Suppressor macrophage treated with lipopolysaccharide for 4 hours (primary cell): ENCODE measurements at places on chromosomes 16 and 17.

GRCh38 chr17:48611681-48612455 is 1.1 kb upstream of the HOXB7 start:
- peak; percentile 25 for DNase-seq

GRCh38 chr16:68366062-68366461 is 55.2 kb downstream of the PRMT7 start:
- no peak for DNase-seq

GRCh38 chr16:24748242-24748641 is 18.8 kb downstream of the TNRC6A start:
- DNase-seq = peak; percentile 65

GRCh38 chr16:336269-336668 is 16.3 kb downstream of the AXIN1 start:
- peak; percentile 39 for DNase-seq

- DNase-seq = no peak
Observed at GRCh38 chr16:79182616-79183015, 417.9 kb downstream of the MAF start.

GRCh38 chr16:57452021-57452420 is 4.7 kb downstream of the COQ9 start:
- no peak for DNase-seq

DNA sequence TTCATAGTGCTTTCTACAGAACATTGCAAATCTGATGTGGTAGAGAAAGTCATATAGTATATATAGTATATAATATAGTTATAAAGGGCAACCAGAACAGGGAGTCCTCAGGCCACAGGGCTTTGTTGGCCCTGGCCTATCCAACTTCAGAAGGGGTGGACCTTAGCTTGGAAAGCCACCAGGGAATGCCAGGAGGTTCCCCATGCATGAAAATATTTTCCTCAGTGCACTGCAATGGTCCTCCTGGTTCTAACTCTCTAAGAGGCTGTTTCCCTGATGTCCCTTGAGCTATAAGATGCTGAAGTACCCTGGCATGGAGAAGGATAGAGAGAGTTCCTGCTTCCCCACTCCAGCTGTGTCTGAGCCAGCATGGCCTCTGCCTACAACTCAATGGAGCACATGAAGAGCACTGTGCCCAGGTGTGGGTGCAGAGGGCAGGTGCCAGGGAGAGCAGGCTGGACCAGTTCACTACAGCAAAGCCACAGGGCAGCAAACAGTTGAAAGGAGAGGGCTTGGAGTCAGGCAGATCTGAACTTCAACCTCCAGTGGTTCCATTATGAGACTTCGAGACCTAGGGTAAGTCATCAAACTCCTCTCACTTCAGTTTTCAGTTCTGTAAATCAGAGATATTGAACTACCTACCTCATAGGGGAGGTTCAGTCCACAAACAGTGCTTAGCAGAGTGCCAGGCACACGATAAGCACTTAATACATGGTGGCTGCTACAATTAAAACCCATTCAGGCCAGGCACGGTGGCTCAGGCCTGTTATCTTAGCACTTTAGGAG is 183.1 kb downstream of the SALL1 start:
- no peak for DNase-seq

DNA sequence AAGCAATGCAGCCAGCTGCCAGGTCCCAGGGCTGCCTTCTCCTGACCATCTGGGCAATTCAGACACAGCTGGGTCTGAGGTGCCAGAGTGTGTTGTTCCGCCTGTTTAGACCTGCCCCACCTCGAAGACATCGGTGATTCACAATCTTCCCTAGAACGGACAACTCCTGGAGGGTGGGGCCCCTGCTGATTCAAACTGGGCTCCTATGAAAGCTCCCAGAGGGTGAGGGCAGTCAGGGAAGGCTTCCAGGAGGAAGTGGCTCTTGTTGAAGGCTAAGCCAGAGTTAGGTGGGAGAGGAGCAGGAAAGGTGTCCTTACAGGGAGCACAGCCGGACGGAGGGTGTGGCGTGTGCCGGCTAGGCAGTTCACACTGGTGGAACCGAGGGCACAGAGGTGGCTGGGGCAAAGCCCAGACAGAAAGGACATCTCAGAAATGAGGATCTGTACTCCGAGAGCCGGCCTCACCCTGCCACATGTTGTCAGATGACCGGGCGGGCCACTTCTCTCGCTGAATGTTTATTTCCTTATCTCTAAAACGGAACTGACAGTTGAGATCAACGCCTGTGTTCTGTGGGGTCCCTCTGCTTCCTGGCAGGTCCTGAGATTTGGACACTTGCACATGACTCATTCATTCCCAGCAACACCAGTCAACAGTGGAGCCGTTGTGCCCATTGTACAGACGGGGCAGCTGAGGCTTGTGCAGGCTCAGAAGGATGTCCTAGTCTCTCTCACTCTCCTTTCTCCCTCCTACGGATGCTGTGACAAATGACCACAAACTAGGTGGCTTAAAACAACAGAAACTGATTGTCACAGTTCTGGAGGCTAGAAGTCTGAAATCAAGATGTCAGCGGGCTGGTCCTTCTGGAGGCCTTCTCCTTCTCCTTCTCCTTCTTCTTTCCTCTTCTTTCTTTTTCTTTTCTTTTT is 26.9 kb upstream of the LITAF start:
- DNase-seq = peak; percentile 95

DNA sequence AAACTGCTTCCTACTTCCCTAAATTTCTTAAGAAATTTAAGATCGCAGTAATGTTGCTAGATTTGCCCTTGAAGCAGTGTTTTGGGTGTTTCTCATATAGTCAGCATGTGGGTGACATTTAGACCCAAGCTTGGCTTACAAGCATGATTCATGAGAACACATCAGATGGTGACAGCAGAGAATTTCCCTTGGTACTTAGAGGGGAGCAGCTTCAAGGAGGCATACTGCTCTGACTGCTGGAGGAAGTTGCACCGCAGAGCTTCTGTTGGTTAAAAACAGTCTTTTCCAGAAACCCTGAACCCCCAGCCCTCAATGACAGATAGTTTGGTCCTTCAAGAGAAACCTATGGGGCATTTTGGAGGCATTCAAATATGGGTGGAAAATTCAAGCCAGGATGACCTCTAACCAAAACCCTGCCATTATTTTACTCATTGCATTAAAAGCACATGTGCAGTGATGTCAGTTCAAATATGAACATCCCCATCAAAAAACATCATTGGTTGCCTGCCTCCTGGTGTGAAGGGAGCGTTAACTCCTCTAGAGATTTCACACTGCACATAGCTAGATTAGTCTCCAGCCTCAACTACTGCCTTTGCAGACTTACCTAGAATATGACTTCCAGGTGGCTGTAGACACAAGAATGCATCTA is 201.5 kb upstream of the CACNG5 start:
- peak; percentile 91 for DNase-seq

DNA sequence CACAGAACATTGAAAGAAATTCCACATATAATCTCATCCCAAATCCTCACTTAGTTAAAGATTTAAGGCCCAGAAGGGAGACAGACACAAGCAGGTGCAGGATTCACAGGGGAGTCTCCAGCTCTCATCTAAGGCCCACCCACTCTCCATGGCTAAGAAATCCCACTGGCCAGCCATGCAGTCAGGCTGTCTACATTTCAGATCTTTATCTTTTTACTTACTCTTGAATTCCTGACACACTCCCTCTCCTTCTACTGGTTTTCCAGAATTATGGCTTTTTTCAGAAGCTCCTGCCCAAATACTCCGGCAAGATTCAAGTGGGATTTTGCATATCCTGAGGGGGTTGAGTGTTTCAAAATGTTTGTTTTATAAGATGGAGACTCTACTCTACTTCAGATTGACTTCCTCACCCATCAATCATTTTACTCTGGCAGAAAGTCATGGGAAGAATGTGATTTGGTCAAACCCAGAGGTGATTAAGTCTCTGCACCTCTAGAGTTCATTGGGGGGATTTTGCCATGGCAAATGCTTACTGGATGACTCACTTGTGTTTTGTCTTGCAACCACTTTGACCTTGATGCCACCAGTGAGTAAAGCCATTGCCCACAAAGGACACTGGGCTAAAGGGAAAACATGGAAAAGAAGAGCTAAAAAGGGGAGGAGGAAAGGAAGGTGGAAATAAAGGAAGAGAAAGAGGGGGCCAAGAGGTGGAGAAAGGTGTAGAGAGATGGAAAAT is 688.8 kb upstream of the SALL1 start:
- no peak for DNase-seq

DNA sequence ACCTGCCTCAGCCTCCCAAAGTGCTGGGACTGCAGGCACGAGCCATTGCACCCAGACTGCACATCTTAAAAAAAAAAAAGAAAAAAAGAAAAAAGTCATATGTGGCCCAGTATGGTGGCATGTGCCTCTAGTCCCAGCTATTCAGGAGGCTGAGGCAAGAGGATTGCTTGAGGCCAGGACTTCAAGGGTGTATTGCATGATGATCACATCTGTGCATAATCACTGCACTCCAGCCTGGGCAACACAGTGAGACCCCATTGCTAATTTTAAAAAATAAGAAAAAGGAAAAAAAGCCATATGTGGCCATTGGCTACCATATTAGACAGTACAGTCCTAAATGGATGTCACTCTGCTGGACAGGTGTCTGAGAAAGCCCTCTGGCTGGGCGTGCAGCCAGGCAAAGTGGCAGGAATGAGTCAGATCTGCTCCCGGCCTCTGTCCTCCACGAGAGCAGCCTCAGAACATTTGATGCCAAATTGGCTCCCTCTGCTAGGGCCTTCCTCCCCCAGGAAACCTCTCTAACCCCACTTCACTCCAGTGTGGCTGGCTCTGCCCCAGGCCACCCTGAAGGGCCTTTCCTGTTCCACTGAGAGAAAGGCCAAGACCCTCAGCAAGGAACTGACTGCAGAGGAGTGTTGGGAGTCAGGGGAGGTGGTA is 14.7 kb downstream of the CA7 start:
- no peak for DNase-seq

DNA sequence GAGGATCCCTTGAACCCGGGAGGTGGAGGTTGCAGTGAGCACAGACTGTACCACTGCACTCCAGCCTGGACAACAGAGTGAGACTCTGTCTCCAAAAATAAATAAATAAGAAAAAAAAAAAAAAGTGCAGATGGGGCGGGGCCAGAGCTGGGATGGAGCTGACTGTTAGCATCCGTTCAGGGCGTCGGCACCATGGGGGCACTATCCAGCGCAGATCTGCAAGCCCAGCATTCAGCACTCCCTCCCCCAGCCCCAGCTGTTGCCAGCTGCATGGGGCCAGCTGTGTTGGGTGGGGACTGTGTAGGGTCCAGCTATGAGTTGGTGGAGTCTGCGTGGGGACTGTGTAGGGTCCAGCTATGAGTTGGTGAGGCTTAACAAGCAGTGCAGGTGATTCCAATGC is 13.3 kb downstream of the GPRC5C start:
- DNase-seq = no peak

- no peak for DNase-seq
Observed at GRCh38 chr17:68246271-68247028, 1.4 kb upstream of the AMZ2 start.

DNA sequence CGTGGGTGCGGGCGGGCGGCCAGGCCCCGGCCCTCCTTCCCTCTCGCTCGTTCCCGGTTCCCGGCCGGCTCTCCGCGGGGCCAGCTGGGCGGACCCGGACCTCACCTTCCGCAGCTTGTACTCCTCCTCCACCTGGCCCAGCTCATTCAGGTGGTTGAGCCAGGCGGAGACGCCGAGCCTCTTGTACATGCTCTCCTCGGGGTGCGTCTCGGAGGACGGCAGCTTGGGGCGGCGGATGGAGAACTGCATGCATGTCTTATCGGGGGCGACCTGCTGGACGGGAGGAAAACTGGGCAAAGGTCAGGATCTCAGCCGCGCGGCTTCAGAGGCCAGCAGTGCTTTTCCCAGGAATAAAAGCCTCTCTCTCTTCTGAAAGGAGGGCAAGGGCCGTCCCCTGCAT is 85.4 kb downstream of the TBC1D16 start:
- DNase-seq = no peak

DNA sequence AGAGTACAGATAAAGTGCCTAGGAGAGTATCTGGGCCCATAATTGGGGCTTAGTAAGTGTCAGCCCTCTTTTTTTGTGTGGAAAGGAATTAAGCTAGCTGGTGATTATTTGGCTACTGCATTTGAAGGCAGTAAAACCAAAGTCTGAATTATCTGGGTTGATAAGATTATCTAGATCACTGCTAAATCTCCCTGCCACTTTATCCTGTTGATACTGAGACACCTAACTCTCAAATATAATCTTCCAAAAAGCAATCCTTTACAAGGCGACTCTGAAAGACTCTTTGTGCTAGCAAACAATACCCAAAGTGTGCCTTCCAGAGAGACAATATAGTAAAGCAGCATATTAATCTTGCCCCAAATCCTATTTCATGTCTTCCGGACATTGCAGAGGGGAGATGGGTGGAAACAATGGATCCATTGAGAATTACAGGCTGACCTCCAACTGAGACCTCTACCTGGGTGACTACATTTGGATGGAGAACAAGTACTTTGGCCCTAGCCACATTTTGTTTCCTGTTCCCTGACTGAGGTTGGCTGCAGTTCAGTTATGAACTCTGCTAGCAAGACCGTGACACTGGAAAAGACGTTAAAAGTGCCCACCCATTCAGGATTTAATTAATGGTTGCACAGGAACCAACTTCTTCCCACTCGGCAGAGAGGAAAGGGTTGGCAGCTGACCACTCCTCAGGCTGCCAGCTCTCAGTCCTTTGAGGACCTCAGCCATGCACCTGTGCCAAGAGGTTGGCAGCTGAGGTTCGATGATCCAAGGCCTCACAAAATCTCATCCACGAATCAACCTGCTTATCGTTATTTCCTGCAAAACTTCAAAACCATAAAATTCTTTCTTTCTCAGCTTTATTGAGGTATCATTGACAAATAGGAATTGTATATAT is 72.6 kb downstream of the SYCE1L start:
- no peak for DNase-seq

DNA sequence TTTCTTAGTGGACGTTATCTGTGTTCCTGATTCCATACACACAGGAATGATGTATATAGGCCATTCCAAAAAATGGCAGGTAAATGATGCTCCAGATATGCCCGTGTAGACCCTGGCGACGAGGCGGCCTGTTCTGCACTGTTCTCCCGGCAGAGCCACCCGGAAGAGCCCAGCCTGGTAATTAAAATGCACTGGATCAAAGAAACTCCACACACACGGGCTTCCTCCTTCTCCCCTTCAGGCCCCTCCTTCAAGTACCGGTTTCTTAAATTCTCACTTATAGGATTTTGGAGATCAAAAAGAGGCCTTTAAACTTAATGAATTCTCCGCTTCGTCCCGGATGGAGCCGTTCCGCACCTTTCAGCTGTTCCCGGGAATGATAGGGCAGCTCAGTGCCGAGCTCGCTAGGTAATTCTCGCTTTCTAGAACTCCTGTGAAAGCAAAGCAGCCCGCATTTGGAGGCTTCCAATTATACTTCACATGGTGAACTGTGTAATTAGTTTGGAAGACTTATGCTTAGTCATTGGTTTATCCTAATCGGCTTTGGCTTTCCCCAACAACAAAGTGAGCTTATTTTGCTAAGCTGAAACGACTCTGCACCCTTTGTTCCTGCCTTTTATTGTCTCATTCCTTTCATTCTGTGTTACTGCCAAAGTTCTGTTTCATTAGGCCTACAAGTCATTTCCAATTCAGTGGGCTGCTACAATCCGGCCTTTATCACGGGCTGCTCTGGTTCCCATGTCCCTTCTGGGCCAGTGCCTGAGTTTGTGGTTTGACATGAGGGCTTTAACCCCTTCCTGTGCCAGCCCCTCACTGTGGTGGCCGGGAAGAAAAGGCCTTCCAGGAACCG is 150.0 kb downstream of the MSI2 start:
- DNase-seq = no peak

GRCh38 chr16:17557480-17557879 is 86.7 kb upstream of the XYLT1 start:
- DNase-seq = no peak
